ENCODE measurements at places on chromosomes 1 and 21.

DNA sequence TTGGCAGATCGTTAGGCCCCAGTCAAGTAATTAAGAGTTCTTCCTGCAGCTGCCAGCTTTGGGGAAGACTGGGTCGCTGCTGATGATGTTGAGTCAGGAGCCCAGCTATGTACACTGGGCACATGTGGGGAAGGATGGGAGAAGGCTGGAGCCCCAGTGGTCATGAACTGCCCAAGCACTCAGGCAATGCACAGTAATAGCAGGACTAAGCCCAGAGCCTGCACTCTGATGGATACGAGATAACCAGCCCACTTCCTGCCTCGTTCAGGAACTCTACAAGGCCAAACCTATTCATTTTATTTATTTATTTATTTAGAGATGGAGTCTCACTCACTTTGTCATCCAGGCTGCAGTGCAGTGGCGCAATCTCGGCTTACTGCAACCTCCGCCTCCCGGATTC, 81.1 kb upstream of the BTG3 start:
- no peak for DNase-seq

- DNase-seq: no peak
These were observed 341.8 kb downstream of the USH2A start for GRCh38 chr1:216081445-216081844.

- no peak for DNase-seq
These were observed 9.0 kb upstream of the RHBG start for GRCh38 chr1:156359973-156360372.

- DNase-seq: no peak
These were observed 123.2 kb downstream of the MAB21L3 start for GRCh38 chr1:116234429-116234828.

GRCh38 chr1:246613096-246613758, 47.0 kb downstream of the CNST start:
- no peak for DNase-seq

- no peak for DNase-seq
These were observed at the start of gene SLAMF7 for GRCh38 chr1:160739098-160739511. Gene SLAMF7 (plus strand): TSS chr1:160739247. CDS start chr1:160739302, 55 bp downstream.

GRCh38 chr1:160907976-160908375, 23.0 kb upstream of the ITLN1 start:
- no peak for DNase-seq

- DNase-seq: no peak
These were observed 5.7 kb upstream of the ADGRB2 start for GRCh38 chr1:31769720-31770390.

- DNase-seq: no peak
These were observed 52.2 kb upstream of the TTC34 start for GRCh38 chr1:2853711-2854110.

DNA sequence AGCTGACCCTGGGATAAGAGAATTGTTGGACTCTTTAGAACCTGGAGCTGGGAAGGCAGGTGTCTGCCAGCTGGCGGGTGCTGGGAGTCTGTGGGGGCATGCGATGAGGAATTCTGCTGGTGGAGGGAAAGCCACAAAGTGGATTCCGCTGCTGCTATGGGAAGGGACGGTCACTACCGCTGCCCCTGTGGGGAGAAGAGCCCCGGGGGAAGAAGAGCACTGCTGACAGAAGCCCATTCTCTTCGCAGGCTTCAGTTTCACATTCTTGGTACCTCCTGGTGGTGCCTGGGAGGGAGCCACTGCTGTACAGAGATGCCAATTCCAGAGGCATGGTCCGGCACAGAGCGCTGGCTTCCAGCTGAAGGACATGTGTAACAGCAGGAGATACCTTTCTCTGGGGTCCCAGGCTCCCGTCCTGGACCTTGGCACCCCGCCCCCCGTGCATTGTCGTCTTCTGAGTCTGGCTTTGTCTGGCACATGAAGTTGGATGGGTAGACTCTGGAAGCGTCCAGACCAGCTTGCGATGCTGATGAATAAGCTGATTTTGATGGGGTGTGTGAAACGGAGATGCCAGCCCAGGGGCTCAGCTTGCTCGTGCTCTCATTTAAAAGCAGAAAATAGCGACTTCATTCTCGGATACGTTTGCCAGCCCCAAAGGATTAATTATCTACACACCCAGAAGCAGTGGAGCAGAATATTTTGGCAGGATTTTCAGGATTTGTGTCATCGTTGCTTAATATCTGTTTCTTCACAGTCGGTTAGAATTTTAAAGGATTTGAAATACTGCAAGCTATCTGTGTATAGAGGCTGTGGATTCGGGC, 13.2 kb downstream of the PDXK start:
- DNase-seq: peak; percentile 64
